ENCODE measurements at places on chromosomes 1 and 21.

GRCh38 chr1:228405200-228405978, 1.2 kb downstream of the TRIM11 start:
- DNase-seq, result no peak

DNA sequence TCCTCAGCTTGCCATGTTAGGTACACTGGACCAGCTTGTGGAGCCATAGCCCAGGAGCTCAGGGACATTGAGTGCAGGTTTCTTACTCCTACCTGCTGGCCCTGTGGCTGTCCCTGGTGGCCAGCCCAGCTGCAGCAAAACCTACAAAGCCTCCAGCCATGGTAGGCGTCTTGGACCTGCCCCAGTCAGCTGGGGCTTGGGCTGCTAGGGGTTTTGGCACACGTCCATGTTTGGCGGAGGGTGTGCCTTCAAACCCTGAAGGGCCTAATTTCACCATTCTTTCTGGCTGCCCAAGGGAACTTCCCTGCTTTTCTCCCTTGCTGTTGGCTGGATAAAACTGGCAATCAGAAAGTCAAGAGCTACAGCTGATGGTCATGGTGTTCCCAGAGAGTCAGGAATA, 25.4 kb downstream of the HMGCS2 start:
- DNase-seq, result no peak

GRCh38 chr1:225691861-225692516, 39.1 kb upstream of the ENAH start:
- peak; percentile 95 for DNase-seq

GRCh38 chr1:234970401-234970730, 158.3 kb downstream of the TOMM20 start:
- DNase-seq, result no peak

- DNase-seq, result no peak
Measured at GRCh38 chr1:19815801-19816736, 986 bp upstream of the RNF186 start.

DNA sequence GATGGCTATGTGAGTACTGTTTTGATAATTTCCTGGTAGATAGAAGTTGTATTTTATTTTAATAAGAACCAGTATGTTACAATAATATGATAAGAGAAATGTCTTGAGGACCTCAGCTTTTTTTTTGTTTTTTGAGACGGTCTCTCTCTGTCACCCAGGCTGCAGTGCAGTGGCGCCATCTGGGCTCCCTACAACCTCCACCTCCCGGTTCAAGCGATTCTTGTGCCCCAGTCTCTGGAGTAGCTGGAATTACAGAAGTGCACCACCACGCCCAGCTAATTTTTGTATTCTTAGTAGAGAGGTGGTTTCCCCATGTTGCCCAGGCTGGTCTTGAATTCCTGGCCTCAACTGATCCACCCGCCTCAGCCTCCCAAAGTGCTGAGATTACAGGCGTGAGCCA, 968.1 kb upstream of the ADGRL4 start:
- no peak for DNase-seq

DNA sequence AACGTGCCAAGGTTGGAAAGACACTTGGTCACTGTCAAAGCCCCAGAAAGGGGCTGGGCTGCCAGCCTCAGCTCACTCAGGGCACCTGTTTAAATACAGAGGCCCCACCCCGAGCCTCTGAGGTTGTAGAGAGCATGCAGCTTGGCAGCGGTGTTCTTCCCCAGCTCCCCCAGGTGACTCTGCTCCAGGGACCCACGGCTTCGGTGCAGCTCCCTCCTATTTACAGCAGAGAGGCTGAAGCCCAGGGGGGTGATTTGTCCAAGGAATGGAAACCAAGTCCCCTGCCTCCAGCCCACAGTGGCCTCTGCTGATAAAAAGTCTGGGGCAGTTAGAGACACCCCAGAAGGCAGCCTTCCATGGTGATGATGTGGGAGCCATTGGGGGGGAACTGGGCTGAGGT, 9.1 kb upstream of the C1QA start:
- no peak for DNase-seq

- peak; percentile 71 for DNase-seq
Measured at GRCh38 chr1:170634824-170635410, 29.0 kb upstream of the PRRX1 start.

DNA sequence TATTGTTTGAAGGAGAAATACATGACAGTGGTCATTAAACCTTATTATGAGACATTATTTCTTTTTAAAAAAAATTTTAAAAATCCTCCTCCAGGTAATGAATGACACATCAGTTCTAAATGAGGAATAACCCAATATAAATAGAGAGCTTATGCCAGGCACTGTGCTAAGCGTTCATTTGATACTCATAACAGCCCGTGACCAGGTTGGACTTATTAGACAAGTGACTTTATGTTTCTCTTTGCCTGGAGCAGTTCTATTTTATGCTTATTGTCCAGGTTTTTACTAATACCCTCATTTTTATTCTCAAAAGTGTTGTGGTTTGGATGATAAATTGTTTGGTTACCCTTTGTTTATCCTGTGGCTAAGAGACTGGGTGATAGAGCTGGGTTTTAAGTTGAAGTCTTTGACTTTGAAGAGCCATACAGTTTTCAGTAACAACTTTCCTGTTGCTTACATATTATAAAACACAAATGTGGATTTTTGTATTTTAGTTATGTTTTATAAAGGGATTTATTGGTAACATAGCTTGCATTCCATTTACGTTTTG, 84.2 kb downstream of the RABGAP1L start:
- DNase-seq, result no peak

DNA sequence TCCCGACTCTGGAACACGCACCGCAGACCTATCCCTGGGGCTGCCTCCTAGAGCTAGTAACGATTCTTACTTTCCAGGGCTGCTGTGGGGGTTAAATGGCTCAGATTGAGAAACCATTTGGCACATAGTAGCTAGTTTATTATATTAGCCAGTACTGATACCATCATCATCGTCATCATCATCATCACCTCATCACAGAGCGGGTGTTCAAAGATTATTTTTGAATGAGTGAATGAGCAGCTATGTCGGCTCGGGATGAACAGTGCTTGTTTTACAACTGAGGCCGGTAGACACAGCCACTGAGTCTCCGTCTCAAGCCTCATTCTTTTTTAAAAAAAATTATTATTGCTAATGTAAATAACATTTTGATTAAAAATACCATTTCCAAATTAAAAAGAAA, 13.5 kb upstream of the AJAP1 start:
- no peak for DNase-seq

- no peak for DNase-seq
Measured at GRCh38 chr1:98256700-98257099, 335.9 kb upstream of the DPYD start.

DNA sequence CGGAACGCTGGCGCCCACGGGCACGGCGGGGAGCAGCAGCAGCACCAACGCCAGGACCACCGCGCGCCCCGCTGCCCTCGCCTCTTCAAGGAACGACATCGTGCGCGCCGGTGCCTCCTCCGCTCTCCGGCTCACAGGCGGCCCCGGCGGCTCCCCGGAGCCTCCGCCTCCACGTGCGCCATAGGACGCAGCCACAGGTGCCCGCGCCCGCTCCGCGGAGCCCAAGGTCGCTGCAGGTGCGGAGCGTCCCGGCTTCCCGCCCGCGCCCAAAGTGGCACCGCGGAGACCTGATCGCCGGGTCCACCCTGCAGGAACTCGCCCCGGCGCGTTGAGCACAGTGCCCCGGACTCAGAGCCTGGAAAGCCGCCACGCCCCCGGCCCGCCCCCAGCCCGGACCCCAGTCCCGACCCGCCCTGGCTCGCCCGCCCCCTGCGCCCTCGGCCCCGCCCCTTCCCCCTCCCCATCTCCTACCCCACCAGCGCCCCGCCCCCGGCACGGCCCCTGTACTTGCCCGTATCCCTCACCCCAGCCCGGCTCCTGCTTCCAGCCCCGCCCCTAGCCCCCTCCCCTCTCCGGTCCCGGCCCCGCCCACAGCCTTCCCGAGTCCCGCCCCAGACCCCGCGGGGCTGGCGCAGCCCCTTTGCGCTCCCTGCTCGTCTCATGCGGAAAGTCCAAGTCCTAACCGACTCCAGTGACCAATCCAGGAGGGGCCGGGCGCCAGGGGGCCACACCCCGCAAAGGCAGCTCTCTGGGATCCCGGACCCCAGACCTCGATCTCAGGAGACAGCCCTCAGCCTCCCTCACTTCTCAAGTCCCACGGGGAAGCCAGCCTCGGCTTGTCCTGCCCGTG, at the start of gene MEGF6:
TSS of gene MEGF6 (minus strand) at position 339 of the 850 bp plus-strand sequence. CDS start at position 99, 240 bp downstream.
- DNase-seq, result peak; percentile 43

DNA sequence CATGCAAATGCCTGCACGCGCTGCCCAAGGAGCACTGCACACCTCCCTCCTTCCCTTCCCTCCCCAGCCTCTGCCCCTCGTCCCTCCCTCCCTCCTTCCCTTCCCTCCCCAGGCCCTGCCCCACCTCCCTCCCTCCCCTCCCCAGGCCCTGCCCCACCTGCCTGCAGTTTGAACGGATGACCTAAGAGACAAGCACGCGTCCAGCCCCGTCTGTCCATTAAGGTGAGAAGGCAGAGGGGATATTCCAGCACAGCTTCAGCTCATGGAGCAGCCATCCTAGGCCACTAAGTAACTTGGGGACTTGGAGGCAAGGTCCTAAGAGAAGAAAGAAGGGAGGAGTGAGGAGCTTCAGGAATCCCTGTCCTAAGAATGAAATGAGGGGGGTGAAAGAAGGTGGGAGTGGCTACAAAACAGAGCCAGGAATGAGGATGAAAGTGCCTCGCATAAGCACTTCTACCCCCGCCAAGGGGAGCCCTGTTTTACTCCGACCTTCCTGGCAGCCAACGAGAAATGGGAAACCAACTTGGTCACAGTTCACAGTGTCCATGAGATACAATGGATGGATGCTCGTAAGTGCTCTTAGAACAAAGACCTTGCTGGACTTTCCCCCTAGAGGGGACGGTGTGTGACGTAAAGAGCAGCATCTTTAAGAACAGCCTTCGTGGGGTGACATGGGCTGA, 21.3 kb upstream of the EFHD2 start:
- no peak for DNase-seq

- DNase-seq, result no peak
Measured at GRCh38 chr1:157135070-157135469, 3.1 kb downstream of the ETV3 start.

GRCh38 chr1:182725259-182726255, 41.2 kb upstream of the RGS8 start:
- DNase-seq, result peak; percentile 66

GRCh38 chr1:46221749-46222148, 18.6 kb downstream of the LURAP1 start:
- DNase-seq, result no peak

DNA sequence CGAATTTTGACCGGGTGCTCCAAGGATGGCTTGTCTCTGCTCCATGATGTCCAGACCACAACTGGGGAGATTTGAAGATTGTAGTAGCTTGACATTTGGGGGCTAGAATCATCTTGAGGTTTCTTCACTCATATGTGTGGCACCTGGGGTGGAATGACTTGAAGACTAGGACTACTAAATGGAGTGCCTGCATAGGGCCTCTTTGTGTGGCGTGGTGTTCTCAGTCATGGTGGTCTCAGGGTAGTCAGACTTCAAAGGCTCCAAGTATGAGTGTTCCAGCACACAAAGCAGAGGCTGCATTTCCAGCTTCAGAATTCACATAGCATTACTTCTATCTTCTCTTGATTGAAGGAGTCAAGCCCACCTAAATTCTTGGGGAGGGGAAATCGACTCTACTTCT, 16.8 kb downstream of the ATF6 start:
- DNase-seq, result no peak

DNA sequence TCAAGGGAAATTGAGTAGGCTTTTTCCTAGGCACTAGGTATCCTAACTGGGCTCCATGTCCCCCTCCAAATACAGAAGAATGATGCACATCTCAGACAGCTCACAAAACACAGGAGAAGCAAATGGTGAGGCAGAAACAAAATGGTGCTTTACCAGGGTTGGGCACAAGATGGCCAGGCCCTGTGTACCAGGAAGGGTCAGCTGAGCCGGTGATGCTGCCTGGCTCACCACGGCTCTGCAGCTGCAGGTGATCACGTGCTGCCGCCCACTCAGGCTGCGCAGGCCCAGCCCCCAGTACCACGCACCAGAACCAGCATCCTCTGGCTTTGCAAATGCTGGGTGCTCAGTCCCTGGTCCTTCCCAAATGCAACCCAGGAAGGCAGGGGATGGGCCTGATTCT, 993 bp upstream of the DSCAM start:
- DNase-seq, result no peak

DNA sequence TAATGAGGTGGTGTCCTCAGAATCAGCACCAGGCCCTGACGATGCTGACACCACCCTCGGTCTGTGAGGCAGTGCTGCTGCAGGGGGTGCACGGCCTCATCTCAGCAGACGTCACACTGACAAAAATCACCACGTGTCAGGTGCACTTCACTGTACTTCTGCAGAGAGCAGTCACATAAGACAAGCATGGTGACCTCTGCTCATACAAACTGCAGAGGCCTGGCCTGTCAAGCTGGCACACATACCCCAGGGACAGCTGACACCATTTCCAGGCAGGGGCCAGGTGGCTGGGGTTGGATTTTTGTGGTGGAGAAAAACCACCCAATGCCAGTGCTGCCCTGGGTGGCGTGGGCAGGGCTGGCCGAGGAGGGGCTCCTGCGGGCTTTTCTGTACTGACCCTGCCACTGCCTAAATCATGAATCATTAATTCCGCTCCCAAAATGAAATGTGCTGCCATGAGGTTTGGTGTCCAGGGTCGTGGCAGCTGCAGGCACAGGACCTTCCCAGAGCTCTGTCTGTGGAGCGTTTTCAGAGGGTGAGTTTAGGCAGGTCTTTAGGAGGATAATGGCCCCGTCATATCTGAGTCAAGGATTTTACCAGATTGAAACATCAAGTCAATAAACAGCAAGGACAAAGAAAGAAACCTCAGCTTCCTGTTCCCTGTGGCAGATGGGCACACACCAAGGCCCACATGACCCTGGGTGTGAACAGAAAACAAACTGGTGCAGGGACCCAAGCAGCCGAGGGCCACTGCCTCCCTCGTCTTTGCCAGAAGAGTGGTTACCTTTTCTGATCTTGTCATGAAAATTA, 33.4 kb upstream of the GPR153 start:
- no peak for DNase-seq

DNA sequence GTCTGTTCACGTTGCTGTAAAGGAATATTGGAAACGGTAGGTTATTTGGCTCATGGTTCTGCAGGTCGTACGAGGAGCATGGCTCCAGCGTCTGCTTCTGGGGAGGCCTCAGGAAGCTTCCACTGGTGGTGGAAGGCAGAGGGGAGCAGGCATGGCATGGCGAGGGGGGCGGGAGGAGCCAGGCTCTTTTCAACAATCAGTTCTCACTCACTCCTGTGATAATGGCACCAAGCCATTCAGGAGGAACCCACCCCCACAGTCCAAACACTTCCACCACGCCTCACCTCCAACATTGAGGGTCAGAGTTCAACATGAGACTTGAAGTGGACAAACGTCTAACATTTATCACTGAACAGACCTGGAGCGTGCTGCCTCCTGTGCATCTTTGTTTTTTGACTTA, 141.2 kb downstream of the PGBD5 start:
- DNase-seq, result no peak

- no peak for DNase-seq
Measured at GRCh38 chr1:192983349-192983980, 75.7 kb downstream of the UCHL5 start.

Data from fibroblast of skin of right biceps (primary cell).